ENCODE measurements at places on chromosomes 7 and 10. TPM values are rescaled to one million over a fixed set of nuclear protein-coding genes. Genes with fewer than 3 reads are reported as not detected.

DNA sequence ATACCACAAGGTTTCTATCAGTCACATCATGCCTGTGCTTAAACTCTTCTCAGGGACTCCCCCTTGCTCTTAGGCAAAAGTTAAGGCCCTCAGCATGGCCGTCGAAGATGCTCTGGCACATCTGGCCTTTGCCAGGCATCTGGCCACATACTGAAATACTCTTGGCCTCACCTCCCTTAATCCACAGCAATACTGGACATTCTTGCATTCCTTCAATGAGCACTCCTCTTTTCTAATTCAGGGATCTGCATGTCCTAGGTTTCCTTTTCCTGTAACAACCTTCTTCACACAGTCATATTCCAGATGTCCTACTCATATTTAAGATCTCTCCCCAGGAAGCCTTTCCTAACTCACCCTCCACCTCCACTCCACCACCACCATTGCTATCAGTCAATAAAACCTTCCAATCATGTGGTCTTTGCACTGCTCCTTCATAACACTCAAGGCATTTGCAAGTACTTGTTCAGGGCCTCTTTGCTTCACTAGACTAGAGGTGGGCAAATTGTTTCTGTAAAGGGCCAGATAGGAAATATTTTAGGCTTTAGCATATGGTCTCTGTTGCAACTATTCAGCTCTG, 216.6 kb downstream of the KCNMA1 start:
- H3K36me3 ChIP-seq = no peaks in the 10 kb centered on the region
- no peaks in the 10 kb centered on the region for H3K27me3 ChIP-seq
- H3K27ac ChIP-seq = peak overlapping the region; percentile 85
- no peak overlapping the region for H3K4me3 ChIP-seq
- DNase-seq = no peak
- peaks cover 74% of the 10 kb centered on the region for H3K4me1 ChIP-seq

Gene PPP1R9A
- 16.1 TPM for total RNA-seq

DNA sequence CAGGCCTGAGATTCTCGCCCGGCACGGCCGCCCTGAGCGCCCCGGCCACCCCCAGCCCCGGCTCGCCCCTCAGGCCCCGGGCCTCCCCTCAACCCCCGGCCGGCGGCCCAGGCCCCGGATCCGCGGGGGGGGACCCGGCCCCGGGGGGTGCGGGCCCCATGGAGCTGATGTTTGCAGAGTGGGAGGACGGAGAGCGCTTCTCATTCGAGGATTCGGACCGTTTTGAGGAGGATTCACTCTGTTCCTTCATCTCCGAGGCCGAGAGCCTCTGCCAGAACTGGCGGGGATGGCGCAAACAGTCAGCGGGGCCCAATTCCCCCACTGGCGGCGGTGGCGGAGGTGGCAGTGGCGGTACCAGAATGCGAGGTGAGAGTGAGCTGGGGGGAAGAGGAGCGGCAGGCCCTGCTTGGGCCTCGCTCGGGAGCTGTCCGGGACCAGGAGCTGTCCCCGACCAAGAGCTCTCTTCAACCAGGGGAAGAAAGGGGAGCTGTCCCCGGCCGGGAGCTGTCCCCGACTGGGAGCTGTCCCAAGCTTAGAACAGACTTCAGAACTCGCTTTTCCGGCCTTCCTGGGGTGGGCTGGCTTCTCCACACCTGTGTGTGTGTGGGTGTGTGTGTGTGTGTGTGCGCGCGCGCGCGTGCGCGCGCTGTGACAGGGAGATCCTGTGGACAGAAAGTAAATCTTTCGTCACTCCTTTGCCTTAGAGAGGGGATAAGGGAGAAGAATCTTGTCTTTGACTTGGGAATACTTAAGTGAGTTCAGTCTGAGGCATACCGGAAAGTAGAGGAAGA, 510 bp downstream of the ZSWIM8 start:
- H3K27ac ChIP-seq = peak overlapping the region; percentile 94
- peak; percentile 57 for DNase-seq
- peak overlapping the region; percentile 90 for H3K4me3 ChIP-seq
- H3K27me3 ChIP-seq = no peaks in the 10 kb centered on the region
- peaks cover 49% of the 10 kb centered on the region for H3K4me1 ChIP-seq

DNA sequence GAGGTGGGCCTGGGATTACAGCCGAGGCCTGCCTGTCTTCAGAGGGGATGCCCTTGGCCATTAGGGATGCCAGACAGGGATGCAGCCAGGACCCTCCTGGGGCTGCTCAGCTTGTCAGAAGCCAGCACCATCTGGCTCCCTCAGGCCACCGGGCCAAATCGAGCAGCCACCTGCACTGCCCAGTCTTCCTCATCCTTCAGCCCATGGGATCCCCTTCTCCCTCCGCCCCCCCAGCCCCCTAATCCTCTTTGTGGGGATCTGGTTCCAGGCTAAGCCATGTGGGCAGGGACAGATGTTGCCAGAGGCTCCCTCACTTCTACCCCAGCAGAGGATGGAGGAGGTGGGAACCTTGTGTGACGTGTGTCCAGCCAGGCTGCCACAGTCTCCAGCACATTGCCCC, 137.4 kb upstream of the PPIF start:
- H3K4me3 ChIP-seq = no peak overlapping the region
- H3K27me3 ChIP-seq = no peaks in the 10 kb centered on the region

- no peak for DNase-seq
- H3K4me1 ChIP-seq = no peaks in the 10 kb centered on the region
- H3K27ac ChIP-seq = no peak overlapping the region
- no peaks in the 10 kb centered on the region for H3K36me3 ChIP-seq
Observed at GRCh38 chr10:23742368-23742767, 303.5 kb downstream of the OTUD1 start.

Gene EPHA1
- 9.9 TPM for total RNA-seq

DNA sequence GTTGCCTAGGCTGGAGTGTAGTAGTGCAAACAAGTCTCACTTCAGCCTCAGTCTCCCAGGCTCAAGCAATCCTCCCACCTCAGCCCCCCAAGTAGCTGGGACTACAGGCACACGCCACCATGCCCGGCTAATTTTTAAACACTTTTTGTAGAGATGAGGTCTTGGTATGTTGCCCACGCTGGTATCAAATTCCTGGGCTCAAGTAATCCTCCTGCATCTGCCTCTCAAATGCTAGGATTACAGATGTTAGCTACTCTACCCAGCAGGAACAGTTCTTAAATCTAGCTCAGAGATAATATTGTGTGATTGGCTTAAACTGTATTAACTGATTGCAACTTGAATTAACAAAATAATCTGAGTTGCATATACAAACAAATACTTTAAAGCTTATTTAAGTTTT, 82.9 kb downstream of the CDK14 start:
- no peak for DNase-seq
- H3K4me1 ChIP-seq = peaks cover 8% of the 10 kb centered on the region
- no peak overlapping the region for H3K27ac ChIP-seq
- H3K4me3 ChIP-seq = no peak overlapping the region
- no peaks in the 10 kb centered on the region for H3K27me3 ChIP-seq
- no peaks in the 10 kb centered on the region for H3K36me3 ChIP-seq

DNA sequence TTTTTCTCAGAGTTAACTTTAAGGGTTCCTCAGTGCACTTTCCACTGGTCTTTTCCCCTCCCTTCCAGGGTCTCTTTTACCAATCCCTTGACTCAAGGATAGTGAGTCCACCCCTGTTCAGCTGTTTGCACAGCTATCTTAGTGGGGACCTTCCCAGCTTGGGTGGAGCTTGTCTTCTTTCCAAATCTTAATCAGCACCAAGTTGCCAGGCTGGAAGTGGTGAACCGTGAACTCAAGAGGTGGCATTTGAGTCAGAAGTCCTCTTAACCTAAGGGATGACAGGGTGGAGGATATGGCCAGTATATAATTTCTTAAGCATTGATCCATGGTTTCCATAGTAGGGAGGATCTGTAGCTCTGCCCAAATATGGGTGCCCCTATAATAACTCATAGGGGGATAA, 25.0 kb downstream of the MAPK8 start:
- no peak for DNase-seq
- no peaks in the 10 kb centered on the region for H3K27me3 ChIP-seq
- H3K4me1 ChIP-seq = peaks cover 19% of the 10 kb centered on the region
- H3K4me3 ChIP-seq = no peak overlapping the region
- no peak overlapping the region for H3K27ac ChIP-seq
- H3K36me3 ChIP-seq = no peaks in the 10 kb centered on the region

Gene SNCG
- total RNA-seq = 2.6 TPM

Gene MMD2
- total RNA-seq = not detected

GRCh38 chr7:107528461-107528860, 35.3 kb downstream of the COG5 start:
- H3K27ac ChIP-seq = no peak overlapping the region
- H3K27me3 ChIP-seq = no peaks in the 10 kb centered on the region
- DNase-seq = no peak
- no peaks in the 10 kb centered on the region for H3K4me1 ChIP-seq

DNA sequence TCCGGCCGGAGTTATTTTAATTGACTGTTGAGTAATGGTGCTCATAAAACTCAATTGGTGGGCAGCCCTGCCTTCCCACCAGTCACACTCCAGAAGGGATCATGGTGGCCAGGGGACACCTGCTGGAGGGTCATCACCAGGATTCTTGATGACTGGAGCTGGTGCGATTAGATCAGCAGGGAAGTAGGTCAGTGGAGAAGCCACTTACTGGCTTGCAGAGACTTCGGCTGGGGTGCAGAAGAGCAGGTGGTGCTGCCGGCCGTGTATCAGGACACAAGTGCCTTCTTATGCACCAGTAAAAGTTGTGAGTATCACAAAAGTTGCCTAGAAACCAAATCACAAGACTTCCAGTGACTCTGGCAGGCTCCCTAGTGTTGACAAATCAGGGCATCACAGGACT, 82.6 kb upstream of the CHCHD3 start:
- no peak overlapping the region for H3K4me3 ChIP-seq
- H3K4me1 ChIP-seq = no peaks in the 10 kb centered on the region
- no peaks in the 10 kb centered on the region for H3K36me3 ChIP-seq
- DNase-seq = no peak

DNA sequence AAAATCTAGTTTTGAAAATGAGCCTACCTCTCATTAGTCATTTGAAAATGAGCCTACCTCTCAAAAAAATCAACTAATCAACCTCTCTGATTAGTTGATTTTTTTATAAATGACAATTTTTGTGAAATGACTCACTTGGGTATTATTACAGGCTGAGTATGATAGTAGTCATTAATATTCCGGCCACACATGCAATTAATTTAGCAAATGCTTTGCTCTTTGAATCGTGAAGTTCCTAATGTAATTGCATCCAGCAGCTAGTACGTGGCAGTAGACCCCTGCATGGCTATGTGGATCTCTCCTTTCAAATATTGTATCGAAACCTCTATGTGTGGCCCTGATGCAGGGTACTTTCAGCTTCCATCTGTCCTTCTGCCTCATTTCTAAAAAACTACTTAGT, 245.9 kb upstream of the PHYHIPL start:
- no peak for DNase-seq
- H3K27me3 ChIP-seq = no peaks in the 10 kb centered on the region
- no peak overlapping the region for H3K4me3 ChIP-seq
- no peaks in the 10 kb centered on the region for H3K36me3 ChIP-seq
- no peak overlapping the region for H3K27ac ChIP-seq
